CD4-positive, alpha-beta memory T cell (primary cell): ENCODE measurements at places on chromosomes 11 and 22.

GRCh38 chr22:41028841-41029240 is 63.6 kb upstream of the EP300 start:
- DNase-seq = no peak

- DNase-seq = peak; percentile 53
These were observed 3.2 kb upstream of the CCDC15 start for GRCh38 chr11:124950601-124951330.

- DNase-seq = no peak
These were observed 33.0 kb upstream of the PITPNB start for GRCh38 chr22:27952091-27952490.

DNA sequence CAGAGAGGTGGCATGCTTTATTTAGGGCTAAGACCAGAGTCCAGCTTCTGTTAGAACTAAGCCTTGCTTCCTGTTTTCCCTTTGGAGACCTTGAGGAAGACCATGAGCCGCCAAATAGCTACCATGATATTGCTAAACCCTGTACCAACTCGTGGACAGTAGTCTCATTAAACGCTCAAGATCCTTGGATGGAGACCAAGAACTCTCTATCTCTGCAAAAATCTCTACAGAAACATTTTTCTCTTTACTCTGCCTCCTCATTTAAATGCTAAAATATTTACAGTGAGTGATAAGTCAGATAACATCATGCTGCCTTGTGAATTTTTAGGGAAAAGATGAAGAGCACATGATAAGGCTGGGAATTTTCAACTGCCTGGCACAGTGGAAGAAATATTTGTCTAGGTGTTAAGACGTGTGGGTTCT is 197.8 kb downstream of the MAML2 start:
- DNase-seq = no peak

- DNase-seq = no peak
These were observed at the start of gene KCNJ5 for GRCh38 chr11:128890543-128891368. TSS of gene KCNJ5 (plus strand) at chr11:128891356. CDS start at chr11:128911274, 19,918 bp downstream.
